Psoas muscle (tissue), 8 donors: ENCODE measurements at places on chromosomes 7 and 10.

- no peaks in the 10 kb centered on the region for H3K36me3 ChIP-seq
- H3K4me1 ChIP-seq, result no peaks in the 10 kb centered on the region
- no peak for DNase-seq
- no peak overlapping the region for H3K4me3 ChIP-seq
- no peaks in the 10 kb centered on the region for H3K27me3 ChIP-seq
- no peak overlapping the region for H3K27ac ChIP-seq
Observed at GRCh38 chr10:103466734-103467133, 8.0 kb upstream of the CALHM1 start.

DNA sequence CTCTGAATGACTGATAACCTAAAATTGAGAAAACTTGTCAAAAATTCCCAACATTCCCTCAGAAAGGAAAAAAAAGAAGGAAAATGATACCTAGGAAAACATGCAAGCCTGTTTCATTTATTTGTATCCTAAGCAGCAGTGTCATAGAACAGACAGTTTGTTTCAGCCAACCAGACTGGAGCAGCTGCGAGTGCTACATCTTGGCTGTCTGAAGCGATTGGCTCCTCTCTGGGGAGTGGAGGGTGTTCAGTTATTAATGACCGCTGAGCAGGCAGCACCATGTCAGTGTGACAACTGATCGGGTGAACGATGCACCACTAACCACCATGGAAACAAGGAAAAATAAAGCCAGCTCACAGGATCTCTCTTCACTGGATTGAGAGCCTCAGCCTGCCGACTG, at the start of gene LRRN3:
TSS of gene LRRN3 (plus strand) at position 282 of the 400 bp plus-strand sequence. CDS start 31,646 bp downstream, outside the sequence.
- H3K27ac ChIP-seq, result no peak within 1 kb of the TSS
- peak within 1 kb of the TSS; percentile 60 for H3K4me3 ChIP-seq
- DNase-seq, result peak; percentile 58
- no peaks in the 10 kb centered on the region for H3K27me3 ChIP-seq
- H3K36me3 ChIP-seq, result no peaks in the 10 kb centered on the region

GRCh38 chr10:119478811-119479341, 63.6 kb downstream of the RGS10 start:
- H3K27ac ChIP-seq, result no peak overlapping the region
- DNase-seq, result no peak
- H3K4me3 ChIP-seq, result no peak overlapping the region
- H3K27me3 ChIP-seq, result peaks cover 6% of the 10 kb centered on the region

GRCh38 chr10:77507291-77507880, 130.2 kb downstream of the KCNMA1 start:
- peaks cover 24% of the 10 kb centered on the region for H3K4me1 ChIP-seq
- no peak for DNase-seq
- no peaks in the 10 kb centered on the region for H3K36me3 ChIP-seq

GRCh38 chr10:121085367-121085766, 234.2 kb downstream of the WDR11 start:
- no peaks in the 10 kb centered on the region for H3K36me3 ChIP-seq
- H3K4me3 ChIP-seq, result no peak overlapping the region
- H3K27me3 ChIP-seq, result no peaks in the 10 kb centered on the region

DNA sequence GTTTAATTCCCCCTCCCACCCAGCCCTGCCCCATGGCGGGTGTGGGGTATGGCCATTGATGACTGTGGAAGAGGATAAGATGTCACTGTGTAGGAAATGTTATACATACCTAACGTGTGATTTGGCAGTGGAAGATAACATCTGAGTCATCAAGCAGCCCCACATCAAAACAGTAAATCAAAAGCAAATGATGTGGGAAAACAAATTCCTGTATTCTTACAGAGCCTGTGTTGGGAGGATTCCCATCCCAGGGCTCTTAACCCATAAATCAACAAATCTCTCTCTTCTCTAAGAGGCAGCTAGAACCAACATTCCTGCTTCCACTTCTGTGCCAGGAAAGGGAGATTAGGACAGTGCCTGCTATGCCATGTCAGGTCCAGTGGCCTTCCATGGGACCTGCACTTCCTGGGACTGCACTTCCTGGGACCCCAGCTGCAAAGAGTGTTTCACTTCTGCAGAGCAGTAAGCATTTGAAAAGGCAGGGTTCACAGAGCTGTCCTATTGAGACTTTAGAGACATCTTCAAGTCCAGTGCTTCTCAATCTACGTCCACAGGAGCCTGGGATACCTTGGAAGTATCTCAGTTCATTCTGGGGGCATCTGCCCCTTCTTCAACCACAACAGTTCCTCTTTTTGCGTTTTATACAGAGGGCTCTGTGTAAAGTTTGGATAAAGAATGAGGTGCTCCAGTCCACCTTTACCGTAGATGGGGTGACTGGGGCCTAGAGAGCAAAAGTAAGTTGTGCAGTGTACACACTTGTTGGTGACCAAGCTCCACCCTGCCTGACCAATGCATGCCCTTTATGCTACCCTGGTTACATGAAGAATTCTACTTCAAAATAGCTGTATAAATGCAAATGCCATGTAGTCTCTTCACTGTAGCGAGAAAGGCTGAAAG, 45.7 kb downstream of the ATXN7L1 start:
- no peak for DNase-seq
- peaks cover 23% of the 10 kb centered on the region for H3K4me1 ChIP-seq
- no peaks in the 10 kb centered on the region for H3K36me3 ChIP-seq
- no peaks in the 10 kb centered on the region for H3K27me3 ChIP-seq
- no peak overlapping the region for H3K27ac ChIP-seq
